ENCODE measurements at places on chromosomes 11 and 22. TPM values are rescaled to one million over a fixed set of nuclear protein-coding genes. Genes with fewer than 3 reads are reported as not detected.
A peak's percentile ranks its signal among the peaks of the same experiment; 100 is the strongest.

DNA sequence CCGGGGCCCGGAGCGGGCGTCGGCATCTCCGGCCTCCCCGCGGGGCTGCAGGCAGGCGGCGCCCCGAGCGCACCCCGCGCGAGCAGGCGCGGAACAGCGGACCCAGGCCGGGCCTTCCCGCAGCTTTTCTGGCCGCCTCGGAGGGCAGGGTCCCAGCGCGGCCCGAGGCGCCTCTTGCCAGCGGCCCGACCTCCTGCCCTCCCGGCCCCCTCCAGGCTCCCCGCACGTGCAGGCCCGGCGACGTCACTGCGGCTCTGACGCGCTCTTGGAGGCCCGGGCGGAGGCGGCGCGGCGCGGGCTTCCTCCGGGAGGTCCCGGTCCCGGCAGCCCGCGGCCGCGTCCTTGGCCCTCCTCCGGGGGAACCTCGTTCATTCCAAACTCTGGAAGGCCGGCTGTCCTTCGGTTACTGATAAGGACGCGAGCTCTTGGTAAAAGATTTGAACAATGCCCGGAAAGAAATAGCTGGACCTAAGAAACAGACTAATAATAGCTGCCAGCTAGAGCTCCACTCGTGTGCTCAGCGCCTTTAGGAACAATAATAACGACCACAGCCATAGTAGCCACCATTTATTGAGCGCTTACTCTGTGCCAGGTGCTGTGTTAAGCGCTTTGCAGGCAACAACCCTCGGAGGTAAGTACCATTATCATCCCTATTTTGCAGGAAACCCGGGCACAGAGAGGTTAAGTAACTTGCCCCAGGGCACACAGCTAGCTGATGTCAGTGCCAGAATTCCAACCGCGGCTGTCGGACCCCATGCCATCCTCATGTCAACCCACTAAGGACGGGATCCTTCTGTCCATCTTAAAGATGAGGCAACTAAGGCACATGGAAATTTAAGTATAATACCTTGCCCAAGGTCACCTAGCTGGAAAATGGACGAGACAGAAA lies 39.1 kb upstream of the CREB3L1 start:
- H3K4me3 ChIP-seq: peak overlapping the region; percentile 55
- H3K4me1 ChIP-seq: peaks cover 33% of the 10 kb centered on the region
- peak overlapping the region; percentile 86 for H3K27ac ChIP-seq
- peak; percentile 73 for DNase-seq
- no peaks in the 10 kb centered on the region for H3K36me3 ChIP-seq
- H3K27me3 ChIP-seq: peaks cover 39% of the 10 kb centered on the region

- DNase-seq: no peak
- H3K27ac ChIP-seq: no peak overlapping the region
- no peak overlapping the region for H3K4me3 ChIP-seq
- H3K36me3 ChIP-seq: no peaks in the 10 kb centered on the region
- no peaks in the 10 kb centered on the region for H3K4me1 ChIP-seq
- H3K27me3 ChIP-seq: no peaks in the 10 kb centered on the region
These were observed 177.3 kb downstream of the KIRREL3 start for GRCh38 chr11:126823274-126823673.

Gene MPEG1
- 7.6 TPM for total RNA-seq

Gene OSBP2
- total RNA-seq: 0.60 TPM

DNA sequence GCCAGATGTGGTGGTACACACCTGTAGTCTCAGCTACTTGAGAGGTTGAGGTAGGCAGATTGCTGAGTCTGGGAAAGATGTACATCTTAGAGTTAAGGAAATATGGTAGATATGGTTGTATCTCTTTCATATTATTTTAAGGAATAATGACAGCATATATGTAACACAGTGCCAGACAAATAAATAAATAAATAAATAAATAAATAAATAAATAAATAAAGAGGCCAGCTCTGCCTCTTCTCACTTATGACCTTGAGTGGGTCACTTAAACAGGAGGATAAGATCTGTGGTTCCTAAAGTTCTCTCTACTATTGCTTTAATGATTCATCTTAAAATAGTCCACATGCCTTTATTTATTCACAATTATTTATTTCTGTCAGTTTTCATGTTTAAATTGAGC lies 890.9 kb upstream of the TENM4 start:
- H3K27me3 ChIP-seq: no peaks in the 10 kb centered on the region
- no peak for DNase-seq
- no peak overlapping the region for H3K4me3 ChIP-seq
- H3K4me1 ChIP-seq: no peaks in the 10 kb centered on the region
